SK-MEL-5 (cell line): ENCODE measurements at places on chromosomes 2 and 18. TPM values are rescaled to one million over a fixed set of nuclear protein-coding genes. Genes with fewer than 3 reads are reported as not detected.

- no peak for DNase-seq
These were observed 412.4 kb downstream of the MTX2 start for GRCh38 chr2:176681584-176682115.

Gene SCN9A
- total RNA-seq = 0.21 and 0.27 TPM in 2 replicates

DNA sequence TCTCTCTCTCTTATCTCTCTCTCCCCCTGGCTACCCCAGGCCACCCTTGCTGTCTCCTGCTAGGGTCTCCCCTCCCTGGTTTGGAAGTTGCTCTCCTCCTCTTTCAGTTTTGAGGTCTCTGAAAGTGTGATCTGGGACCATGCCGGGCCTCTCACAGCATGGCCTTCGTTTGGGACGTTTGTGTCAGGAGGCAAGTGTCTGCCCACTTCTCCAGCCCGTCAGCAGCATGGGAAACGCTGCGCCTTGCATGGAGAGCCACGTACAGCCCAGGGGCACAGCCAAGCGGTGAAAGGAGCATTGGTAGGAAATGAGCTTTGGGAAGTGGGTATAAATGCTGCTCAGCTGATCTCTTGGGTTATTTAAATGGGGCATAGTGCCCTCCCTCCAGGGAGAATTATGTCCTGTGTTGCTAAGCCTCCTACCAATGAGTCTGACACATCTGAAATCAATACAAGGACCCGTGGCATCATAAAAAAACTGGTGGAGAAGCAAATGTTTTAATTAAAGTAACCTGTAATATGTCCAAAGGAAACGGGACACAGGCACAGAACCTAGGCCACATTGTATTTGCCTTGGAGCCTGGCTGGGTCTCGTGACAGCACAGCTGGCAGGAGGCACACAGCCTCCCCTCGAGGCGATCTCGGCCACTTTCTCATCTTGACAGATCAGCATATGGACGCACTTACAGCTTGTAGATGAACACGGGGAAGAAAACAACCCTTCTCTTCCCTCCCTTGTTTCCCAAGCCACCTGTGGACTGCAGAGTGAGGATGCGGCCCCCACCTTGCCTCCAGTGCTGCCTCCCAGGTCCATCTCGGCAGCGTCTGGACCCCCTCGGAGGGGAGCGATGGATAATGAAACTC is 72.7 kb downstream of the SH3RF3 start:
- peak; percentile 47 for DNase-seq

Gene DSC2
- total RNA-seq = 0.29 and 0.45 TPM in 2 replicates

- DNase-seq = peak; percentile 25
These were observed 290.6 kb downstream of the ZNF521 start for GRCh38 chr18:25061395-25061794.

GRCh38 chr2:71380665-71381064 is 49.1 kb downstream of the ZNF638 start:
- no peak for DNase-seq

Gene KIF1A
- total RNA-seq = 0.50 TPM in 1 of 2 replicates, not detected in the other

DNA sequence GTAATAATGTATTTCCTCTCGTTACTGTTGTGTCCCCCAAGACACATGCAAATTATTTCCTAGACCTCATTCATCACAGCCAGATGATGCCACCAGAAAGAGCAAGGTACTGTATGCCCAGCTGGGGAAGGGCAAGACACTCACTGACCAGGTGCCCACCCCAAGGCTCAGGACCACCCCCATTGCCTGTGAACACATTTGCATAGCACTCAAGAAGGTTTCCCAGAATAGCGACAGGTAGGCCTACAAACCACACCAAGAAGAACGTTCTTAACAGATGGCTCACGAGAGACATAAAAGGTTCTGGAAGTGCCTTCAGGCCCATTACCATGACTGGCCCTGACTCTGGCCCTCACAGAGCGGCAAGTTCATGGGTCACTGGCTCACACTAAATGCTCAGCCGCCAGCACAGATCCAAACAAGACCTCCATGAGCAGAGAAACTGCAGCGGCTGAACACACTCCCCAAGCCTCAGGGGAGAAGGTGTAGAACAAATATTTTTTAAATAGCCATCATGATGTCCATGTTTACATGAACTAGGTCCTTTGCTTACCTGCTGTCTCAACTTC is 44.0 kb downstream of the FAM168B start:
- DNase-seq = no peak

Gene UGT1A5
- not detected in 2 replicates for total RNA-seq

Gene VWC2L
- total RNA-seq = not detected in 2 replicates

DNA sequence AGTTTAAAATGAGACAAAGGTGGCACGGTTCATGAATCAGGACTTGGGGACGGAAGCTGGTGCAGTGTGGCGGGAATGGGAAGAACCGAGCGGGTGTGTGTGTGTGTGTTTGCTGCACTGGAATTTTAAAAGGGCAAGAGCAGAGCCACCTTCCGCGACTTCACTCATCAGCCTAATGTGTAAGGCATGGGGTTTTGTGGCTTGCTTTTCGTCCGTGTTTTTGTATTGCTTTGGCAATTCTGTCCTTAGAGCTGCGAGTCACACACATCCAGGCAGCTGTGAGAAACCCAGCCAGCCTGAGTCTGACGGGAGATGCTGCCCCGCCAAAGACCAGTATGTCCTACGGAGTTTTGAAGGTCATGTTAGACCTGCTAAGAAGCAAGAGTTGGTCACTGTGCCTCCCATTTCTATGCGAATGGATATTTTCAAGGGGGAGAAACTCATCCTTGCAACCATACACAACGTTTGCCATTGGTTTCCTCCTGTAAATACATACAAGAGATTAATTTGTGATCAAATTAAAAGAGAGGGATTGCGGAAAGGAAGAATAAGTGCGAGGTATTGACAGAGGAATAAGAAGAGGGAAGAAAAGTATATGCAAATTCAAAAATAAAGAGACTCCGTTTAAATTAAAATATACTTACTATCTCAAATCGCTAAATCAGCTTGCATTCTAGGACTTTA is 665 bp upstream of the CACNB4 start:
- DNase-seq = peak; percentile 2

- no peak for DNase-seq
These were observed 13.4 kb downstream of the ITGA6 start for GRCh38 chr2:172440795-172441194.

Gene ANKRD30BL
- total RNA-seq = not detected in 2 replicates

Gene NT5C1B
- total RNA-seq = not detected in 2 replicates

GRCh38 chr2:70613521-70613920 is 59.9 kb upstream of the TGFA start:
- DNase-seq = no peak

Gene CYP26B1
- 1.8 and 1.9 TPM in 2 replicates for total RNA-seq

Gene FHOD3
- total RNA-seq = 2.4 and 2.8 TPM in 2 replicates
